ENCODE measurements at places on chromosomes 2 and 18. TPM values are rescaled to one million over a fixed set of nuclear protein-coding genes. Genes with fewer than 3 reads are reported as not detected.

GGCX gene
- 51.4 TPM for total RNA-seq

SLC35G4 gene
- not detected for total RNA-seq

ICOS gene
- total RNA-seq, result not detected

PCARE gene
- total RNA-seq, result not detected

GKN1 gene
- total RNA-seq, result 0.32 TPM

NOSTRIN gene
- 0.43 TPM for total RNA-seq

PROKR1 gene
- not detected for total RNA-seq

TSPYL6 gene
- not detected for total RNA-seq

ARHGEF4 gene
- total RNA-seq, result 0.86 TPM

CHRNG gene
- not detected for total RNA-seq

XDH gene
- total RNA-seq, result 0.32 TPM

SCYGR2 gene
- not detected for total RNA-seq

VIT gene
- total RNA-seq, result not detected

ABCB11 gene
- total RNA-seq, result under 0.01 TPM

B3GNT7 gene
- 0.64 TPM for total RNA-seq

XIRP2 gene
- under 0.01 TPM for total RNA-seq

USP14 gene
- 27.6 TPM for total RNA-seq

EFR3B gene
- under 0.01 TPM for total RNA-seq

GRB14 gene
- not detected for total RNA-seq

FMNL2 gene
- total RNA-seq, result 17.3 TPM

CKAP2L gene
- 6.8 TPM for total RNA-seq

TXNDC2 gene
- not detected for total RNA-seq

PRPF40A gene
- total RNA-seq, result 135 TPM

RSAD2 gene
- total RNA-seq, result 1.3 TPM

CYP26B1 gene
- total RNA-seq, result 0.43 TPM

KCMF1 gene
- total RNA-seq, result 80.3 TPM

APLF gene
- total RNA-seq, result 6.4 TPM

CXCR4 gene
- total RNA-seq, result not detected

ALPI gene
- total RNA-seq, result not detected

RESP18 gene
- total RNA-seq, result not detected

RIT2 gene
- total RNA-seq, result not detected

TEKT4 gene
- not detected for total RNA-seq

Data from fibroblast of villous mesenchyme (primary cell).